Stomach (tissue), 19 donors: ENCODE measurements at places on chromosomes 5 and 9. TPM values are rescaled to one million over a fixed set of nuclear protein-coding genes. Genes with fewer than 3 reads are reported as not detected.

Gene LCN9
- total RNA-seq: not detected

Gene ANKRD31
- total RNA-seq: not detected

Gene SYK
- 34.4 TPM for total RNA-seq

Gene CEL
- total RNA-seq: not detected

DNA sequence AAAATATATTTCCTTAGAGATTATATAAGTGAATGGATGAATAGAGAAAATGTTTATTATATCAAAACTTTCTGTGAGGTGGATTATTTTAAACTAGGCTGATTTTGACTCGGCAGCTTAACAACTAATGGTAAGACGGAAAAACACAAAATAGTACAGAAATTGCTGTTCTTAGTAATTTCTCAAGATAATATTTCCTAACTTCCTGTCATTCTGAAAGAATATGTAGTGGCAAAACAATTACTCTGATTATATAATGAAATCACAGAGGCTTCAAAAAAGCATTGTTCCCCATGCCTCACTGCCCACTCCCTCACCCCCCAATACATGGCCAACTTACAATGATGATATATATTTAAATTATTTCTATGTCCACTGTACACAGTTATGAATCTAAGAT, 85.4 kb downstream of the YTHDC2 start:
- no peak for DNase-seq

DNA sequence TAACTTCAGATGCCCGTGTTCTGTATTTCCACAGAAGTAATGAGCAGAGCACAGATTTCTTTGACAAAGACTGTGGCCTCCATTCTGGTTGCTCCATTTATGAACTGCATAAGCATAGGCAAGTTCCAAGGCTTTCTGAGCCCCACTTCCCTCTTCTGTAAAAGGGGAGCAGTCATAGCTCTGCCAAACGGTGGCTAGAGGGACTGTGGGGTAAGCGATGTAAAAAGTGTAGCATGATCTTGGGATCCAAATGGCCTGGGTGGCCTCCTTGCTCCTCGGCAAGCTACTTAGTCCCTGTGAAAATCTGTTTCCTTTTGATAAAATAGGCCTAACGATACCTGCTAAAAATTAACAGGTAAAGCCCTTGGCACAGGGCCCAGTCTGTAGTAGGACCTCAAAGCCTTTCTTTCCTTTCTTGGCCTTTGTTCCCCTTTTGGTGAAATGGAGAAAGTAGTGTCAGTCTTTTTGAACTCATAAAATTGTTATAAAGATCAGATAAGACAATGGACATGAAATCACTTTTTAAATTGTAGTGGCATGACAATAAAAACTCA, 646.6 kb downstream of the ACTL7B start:
- peak; percentile 34 for DNase-seq

GRCh38 chr9:98993570-98993945, 49.9 kb downstream of the COL15A1 start:
- DNase-seq: no peak

- DNase-seq: no peak
These were observed 28.0 kb upstream of the NFIL3 start for GRCh38 chr9:91451431-91452270.
